Articular chondrocyte of knee joint (primary cell): ENCODE measurements at places on chromosomes 4 and X. TPM values are rescaled to one million over a fixed set of nuclear protein-coding genes. Genes with fewer than 3 reads are reported as not detected.

The BMP2K gene
- total RNA-seq, result 53.2 and 74.7 TPM in 2 replicates

The ZNF732 gene
- 0.78 and 1.4 TPM in 2 replicates for total RNA-seq

The KLHL13 gene
- 58.0 and 87.8 TPM in 2 replicates for total RNA-seq

The GASK1B gene
- total RNA-seq, result 60.0 and 66.9 TPM in 2 replicates

The CITED1 gene
- total RNA-seq, result 0.13 TPM in 1 of 2 replicates, not detected in the other

The IL21 gene
- total RNA-seq, result not detected in 2 replicates

The TAB3 gene
- 17.4 and 19.6 TPM in 2 replicates for total RNA-seq

The ZAR1 gene
- total RNA-seq, result not detected in 2 replicates

The SSX3 gene
- total RNA-seq, result not detected in 2 replicates

The PDZD4 gene
- total RNA-seq, result 0.78 and 0.97 TPM in 2 replicates

The CFAP47 gene
- under 0.01 TPM in 1 of 2 replicates, not detected in the other for total RNA-seq

The HHIP gene
- total RNA-seq, result 0.52 and 2.5 TPM in 2 replicates

The CDKN2AIP gene
- total RNA-seq, result 16.9 and 18.2 TPM in 2 replicates

The TMEM164 gene
- total RNA-seq, result 12.4 and 14.5 TPM in 2 replicates

The WAS gene
- 0.11 and 0.13 TPM in 2 replicates for total RNA-seq

The IGBP1 gene
- total RNA-seq, result 80.3 and 90.7 TPM in 2 replicates

The TRIML1 gene
- total RNA-seq, result not detected in 2 replicates

The SYTL5 gene
- under 0.01 TPM in 1 of 2 replicates, not detected in the other for total RNA-seq

The ALG13 gene
- 45.4 and 58.0 TPM in 2 replicates for total RNA-seq

The MTMR1 gene
- 19.1 and 20.9 TPM in 2 replicates for total RNA-seq

The TLR10 gene
- total RNA-seq, result not detected in 2 replicates

The HTRA3 gene
- 13.0 and 20.8 TPM in 2 replicates for total RNA-seq

The LONRF3 gene
- total RNA-seq, result 0.86 and 0.91 TPM in 2 replicates

The ADGRG2 gene
- 0.86 and 1.6 TPM in 2 replicates for total RNA-seq

The MAGEB10 gene
- total RNA-seq, result not detected in 2 replicates

The CORIN gene
- total RNA-seq, result 0.32 and 0.52 TPM in 2 replicates

The CXCL6 gene
- 11.2 and 37.6 TPM in 2 replicates for total RNA-seq

The GBA3 gene
- total RNA-seq, result 0.26 TPM in 1 of 2 replicates, not detected in the other

The MSX1 gene
- total RNA-seq, result 1.8 and 2.2 TPM in 2 replicates

The MID1 gene
- 8.5 and 9.4 TPM in 2 replicates for total RNA-seq

The XK gene
- total RNA-seq, result 0.13 and 0.22 TPM in 2 replicates

The CXCL11 gene
- not detected in 2 replicates for total RNA-seq

The CT45A1 gene
- not detected in 2 replicates for total RNA-seq

The OPN1MW3 gene
- total RNA-seq, result not detected in 2 replicates

The RASGEF1B gene
- 1.2 and 1.7 TPM in 2 replicates for total RNA-seq

The ELK1 gene
- total RNA-seq, result 17.6 and 18.7 TPM in 2 replicates

The SNCA gene
- total RNA-seq, result 0.13 and 0.32 TPM in 2 replicates

The CRLF2 gene
- 0.11 TPM in 1 of 2 replicates, not detected in the other for total RNA-seq

The ADH1C gene
- total RNA-seq, result 0.26 and 0.32 TPM in 2 replicates

The NLRP2B gene
- total RNA-seq, result under 0.01 TPM in 1 of 2 replicates, not detected in the other

The PRKG2 gene
- total RNA-seq, result 0.26 and 0.65 TPM in 2 replicates

The MMRN1 gene
- 0.13 and 0.97 TPM in 2 replicates for total RNA-seq

The DMRTC1 gene
- total RNA-seq, result not detected in 2 replicates

The NXF2B gene
- total RNA-seq, result not detected in 2 replicates

The AADAT gene
- total RNA-seq, result 5.6 and 6.4 TPM in 2 replicates

The UGT2A1 gene
- not detected in 2 replicates for total RNA-seq

The RPGR gene
- total RNA-seq, result 5.2 and 6.1 TPM in 2 replicates

The EMCN gene
- total RNA-seq, result 0.43 TPM in 1 of 2 replicates, not detected in the other

The SLC16A2 gene
- 18.6 and 23.7 TPM in 2 replicates for total RNA-seq

The MRPS18C gene
- 17.2 and 25.6 TPM in 2 replicates for total RNA-seq

The SHROOM2 gene
- 2.0 and 2.7 TPM in 2 replicates for total RNA-seq

The CT45A5 gene
- total RNA-seq, result not detected in 2 replicates

The DSPP gene
- total RNA-seq, result not detected in 2 replicates
